Fibroblast of the conjunctiva (primary cell): ENCODE measurements at places on chromosomes 3 and 15.
A peak's percentile ranks its signal among the peaks of the same experiment; 100 is the strongest.

DNA sequence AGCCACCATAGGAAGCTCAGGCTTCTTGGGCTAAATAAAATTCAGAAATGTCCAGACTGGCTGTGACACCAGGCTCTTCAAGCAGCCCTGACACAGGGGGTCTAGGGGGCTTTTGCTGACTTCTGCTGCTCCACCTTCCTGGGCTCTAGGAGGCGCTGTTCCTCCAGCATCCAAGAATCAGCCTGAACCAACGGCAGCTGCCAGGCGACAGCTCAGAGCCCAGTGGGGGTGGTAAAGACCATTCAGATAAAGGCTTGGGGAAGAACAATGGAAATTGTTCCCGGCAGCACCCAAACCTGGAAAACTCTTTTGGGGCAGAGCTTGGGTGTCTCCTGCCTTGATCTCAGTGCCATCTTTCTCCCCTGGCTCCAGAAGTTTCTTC lies 21.6 kb upstream of the PSTPIP1 start:
- DNase-seq, result no peak

DNA sequence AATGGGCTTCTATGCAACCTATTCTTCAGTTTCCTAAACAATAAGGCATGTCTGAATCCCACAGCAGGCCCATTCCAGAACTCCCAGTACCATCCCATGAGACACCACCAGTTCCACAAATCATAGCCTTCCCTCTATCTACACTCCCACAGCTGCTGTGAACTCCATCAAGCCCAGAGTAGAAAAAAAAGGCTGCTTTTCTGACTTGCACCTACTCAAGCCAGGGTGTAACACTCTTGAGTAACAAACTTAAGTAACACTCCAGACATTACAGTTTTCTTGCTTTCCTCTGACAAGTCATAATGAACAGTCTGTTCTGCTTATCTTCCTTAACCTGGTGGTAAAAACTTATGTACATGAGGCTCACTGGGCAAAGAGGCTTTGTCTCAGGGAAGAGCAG lies 283.1 kb downstream of the NFKBIZ start:
- peak; percentile 2 for DNase-seq

DNA sequence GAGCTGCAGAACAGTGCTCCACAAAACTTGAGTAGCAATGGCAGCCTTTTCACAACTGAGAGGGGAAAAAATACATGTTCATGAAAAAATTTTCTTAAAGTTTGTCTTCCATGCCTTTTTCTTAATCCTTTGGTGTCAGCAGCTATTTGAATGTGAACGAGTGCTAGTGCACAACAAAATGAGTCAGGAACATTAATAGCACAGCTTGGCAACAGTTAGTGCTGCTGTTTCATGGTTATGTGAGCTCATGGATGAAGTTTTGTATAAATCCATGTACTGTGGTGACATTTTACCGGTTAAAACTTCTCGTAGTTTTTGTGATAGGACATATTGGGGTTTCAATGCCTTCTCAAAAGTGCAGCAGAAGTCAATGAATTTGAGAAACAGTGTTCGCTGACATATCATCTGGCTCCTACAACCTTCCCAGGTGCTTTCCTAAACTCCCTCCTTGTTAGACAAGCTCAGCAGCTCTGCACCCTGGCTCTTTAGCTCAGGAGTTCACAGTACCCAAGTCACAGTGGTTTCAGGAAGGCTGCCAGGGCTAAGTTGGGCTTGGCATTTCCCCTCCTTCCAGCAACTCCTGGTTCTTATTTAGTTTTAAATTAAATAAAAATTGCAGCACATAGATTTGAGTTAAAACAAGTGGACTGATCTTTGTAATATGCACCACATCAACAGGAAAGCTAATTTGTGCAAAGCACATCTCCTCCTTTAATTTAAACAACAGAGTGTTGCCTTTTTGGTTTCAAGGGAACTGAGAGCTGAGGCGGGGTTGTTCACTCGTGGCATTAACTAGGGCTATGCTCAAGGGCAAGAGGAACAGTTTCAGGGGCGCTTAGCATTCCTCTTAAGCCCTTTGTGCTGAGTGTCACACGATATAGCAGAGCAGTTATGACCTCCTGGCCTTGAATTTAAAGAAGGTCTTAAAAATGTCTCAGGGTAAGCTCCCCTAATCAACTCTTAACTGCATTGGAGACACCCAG lies 362.8 kb downstream of the CHST2 start:
- DNase-seq, result peak; percentile 2

GRCh38 chr3:24494618-24495325 lies at the start of gene THRB:
Gene THRB, minus strand, starts transcription at chr3:24494850.
- DNase-seq, result peak; percentile 39

GRCh38 chr15:80507638-80508316 lies 103.6 kb downstream of the ARNT2 start:
- DNase-seq, result peak; percentile 77

- DNase-seq, result no peak
Observed at GRCh38 chr15:74976159-74976558, 19.2 kb upstream of the SCAMP5 start.

DNA sequence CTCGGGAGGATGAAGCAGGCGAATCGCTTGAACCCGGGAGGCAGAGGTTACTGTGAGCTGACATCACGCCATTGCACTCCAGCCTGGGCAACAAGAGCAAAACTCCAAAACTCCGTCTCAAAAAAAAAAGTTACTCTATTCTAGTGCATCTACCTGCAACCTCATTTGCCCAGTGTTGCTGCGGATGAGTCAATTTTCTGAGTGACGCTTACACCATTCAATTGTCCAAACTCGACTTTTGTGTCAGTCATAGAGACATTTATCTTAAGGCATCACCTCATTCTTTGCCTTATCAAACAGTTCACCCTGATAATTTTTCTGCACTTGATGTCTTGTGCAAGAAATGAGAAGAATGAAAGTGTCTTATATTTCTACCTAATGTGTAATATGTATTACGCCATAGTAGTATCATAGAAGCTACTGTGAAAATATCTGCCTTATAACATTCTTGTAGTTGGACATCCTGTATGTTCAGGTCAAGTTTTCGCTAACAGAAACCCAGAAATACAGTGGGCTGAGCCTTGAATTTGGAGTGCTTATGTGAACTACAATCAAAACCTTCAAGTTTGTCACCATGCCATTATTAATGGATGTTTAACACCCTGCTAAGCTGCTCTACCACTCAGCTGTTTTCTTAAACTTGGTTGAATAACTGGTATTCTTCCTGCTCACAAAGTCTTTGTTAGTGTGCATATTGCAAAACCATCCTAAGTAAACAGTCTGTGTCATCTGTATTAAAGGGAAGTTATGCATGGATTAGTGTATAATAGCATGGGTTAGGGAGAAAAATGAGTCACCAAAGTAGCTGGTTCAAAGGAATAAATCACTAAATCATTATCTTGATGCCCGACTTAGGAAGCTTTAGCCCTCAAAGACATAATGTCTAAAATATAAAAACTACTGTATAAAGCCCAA lies 531.0 kb upstream of the NR2F2 start:
- DNase-seq, result peak; percentile 44

DNA sequence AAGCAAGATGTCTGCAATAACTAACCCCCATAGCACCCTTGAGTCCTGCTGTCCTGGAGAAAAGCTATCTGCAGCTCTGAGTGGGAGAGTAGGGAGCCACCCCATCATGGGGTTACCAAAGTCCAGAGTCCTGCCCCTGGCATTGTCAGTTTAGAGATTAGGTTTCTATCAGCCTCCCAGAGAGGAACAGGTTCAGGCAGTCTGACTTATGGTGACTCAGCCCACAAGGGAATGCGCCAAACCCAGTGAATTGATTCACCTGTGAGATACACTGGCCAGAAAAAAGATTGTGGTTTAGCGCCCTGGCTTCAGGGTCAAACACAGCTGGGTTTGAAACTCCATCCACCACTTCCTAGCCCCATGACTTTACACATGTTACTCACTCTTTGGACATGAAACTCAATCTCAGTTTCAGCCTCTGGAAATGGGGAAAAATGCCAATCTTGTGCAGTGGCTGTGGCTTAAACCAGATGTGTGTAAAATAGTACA lies 263.6 kb upstream of the HES1 start:
- DNase-seq, result peak; percentile 85

GRCh38 chr3:50542177-50543034 lies 25.1 kb downstream of the C3orf18 start:
- peak; percentile 32 for DNase-seq

DNA sequence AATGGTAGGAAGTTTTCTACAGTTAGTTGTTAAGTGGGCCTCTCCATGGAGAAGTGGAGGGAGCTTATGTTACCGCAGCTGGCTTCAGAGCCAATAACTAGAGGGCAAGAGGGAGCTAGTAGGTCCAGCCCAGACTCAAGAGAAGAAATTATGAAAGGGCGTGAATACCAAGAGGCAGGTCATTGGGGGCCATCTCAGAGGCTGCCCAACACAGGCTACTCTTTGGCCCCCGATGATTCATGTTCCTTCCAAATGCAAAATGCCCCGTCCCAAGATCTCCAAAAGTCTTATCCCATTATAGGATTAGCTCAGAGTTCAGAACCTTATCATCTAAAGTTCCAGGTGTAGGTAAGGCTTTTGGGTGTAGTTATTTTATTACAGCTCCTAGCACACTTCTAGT lies 94.5 kb downstream of the FNDC3B start:
- DNase-seq, result no peak

DNA sequence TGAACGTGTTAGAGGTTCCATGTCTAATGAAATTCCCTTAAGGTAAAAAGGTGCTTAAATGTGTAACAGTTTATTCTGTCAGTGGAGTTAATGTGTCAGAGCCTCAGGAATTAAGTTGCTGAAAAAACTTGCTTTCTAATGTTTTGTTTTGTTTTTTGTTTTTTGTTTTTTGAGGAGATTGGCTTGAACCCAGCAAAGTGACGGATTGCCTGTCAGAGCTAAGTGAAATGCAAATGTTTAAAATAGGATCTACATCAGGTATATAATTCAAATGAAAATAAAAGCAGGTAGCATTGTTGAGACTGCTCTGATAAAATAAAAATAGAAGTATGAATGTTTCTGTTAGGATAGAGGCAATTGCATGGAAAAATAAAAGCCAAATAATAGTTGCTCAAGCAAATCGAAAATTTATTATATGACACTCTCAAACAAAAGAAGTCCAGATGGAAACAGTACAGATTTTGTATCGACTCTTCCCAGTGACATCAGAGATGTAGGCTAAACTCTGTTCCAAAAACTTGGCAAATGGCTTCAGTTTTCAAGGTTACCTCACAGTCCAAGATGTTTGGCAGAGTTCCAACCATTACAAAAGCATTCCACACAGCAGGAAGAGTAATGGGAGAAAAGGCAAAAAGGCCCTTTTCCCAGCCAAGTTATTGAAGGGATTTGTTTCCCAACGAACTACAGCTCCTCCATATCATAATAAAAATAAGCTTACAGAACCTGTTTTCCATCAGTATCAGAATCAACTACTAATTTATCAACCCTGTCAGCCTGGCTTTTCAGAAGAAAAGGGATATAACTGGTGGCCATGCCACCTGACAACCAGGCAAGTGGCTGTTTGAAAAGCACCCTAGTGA lies 291.0 kb downstream of the TBL1XR1 start:
- DNase-seq, result peak; percentile 48

GRCh38 chr15:68431792-68432401 lies at the start of gene ITGA11:
Gene ITGA11, minus strand, starts transcription at chr15:68432163. Its CDS starts 97 bp downstream, at chr15:68432066.
- DNase-seq, result no peak

- DNase-seq, result no peak
Observed at GRCh38 chr3:105883798-105884377, 15.1 kb upstream of the CBLB start.

DNA sequence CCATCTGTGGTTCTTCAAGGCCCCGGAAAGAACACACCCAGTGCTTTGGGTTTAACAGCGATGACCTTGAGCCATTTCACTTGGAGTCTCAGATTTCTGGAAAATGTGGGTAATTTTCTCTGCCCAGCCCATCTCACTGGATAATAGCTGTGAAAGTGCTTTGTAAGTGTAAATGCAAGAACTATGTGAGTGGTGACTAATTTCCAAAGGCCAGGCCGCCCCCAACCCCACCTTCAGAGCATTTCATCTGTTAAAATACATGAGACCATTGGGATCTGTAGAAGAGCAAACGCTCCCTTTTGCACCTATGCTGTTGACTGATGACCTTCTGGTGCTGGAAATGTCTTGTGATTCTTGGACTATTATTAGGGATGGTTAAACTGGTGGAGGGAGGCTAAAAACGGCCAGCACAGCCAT lies 196.8 kb upstream of the LPP start:
- no peak for DNase-seq

DNA sequence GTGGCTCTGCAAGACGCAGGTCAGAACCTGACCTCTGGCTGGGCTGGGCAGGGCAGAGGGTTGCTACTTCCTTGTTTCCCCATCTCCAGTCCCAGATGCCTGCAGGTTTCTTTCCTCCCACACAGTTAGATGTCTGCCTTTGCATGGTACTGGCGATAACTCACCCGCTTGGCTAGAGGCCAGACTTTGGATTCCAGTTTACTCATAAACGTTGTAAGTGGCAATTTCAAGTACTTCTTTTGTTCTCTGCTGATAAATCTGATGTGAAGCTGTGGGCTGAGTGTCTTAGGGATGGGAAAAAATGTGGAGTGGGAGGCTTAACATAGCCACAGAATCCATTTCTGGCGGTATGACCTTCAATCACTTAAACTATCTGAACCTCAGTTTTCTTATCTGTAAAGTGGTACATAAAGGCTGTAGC lies 194.2 kb downstream of the EBLN2 start:
- peak; percentile 10 for DNase-seq

- DNase-seq, result no peak
Observed at GRCh38 chr3:63128380-63128779, 149.7 kb upstream of the SYNPR start.

- no peak for DNase-seq
Observed at GRCh38 chr15:51307811-51308210, 30.6 kb downstream of the CYP19A1 start.

DNA sequence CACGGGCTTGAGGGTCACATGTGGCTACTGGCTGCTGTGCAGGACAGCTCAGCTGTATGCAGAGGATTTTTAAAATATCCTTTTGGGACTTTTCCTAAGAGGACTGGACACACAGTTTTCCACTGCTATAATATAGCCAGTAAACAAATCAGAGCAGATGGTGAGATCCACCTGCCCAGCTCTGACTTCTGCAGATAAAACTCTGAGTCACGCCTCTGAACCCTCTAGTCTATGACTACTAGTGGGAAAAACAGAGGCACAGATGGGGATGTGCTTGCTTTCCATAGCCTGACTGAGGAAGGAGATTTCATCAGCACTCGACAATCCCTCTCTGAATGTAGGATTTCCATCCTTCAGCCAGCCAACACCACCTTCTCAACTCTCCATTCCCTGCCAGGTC lies 45.1 kb downstream of the COLQ start:
- no peak for DNase-seq

DNA sequence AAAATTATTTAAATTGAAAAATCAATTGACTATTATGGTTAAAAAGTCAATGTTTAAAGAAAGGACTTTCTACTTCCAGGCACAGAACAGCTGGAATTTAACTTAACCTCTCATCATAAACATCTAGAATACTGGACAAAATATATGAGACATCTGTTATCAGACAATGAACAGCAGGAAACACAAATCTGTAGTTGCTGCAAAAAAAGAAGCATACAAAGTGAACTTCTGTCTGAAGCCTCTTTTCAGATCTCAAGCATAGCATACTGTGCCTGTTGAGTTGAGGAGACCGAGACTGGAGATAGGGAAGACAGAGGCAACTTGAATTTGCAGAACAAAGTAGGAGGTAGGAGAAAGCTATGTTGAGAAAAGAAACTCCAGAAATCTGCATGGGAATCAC lies 140.0 kb upstream of the CBLB start:
- no peak for DNase-seq

- DNase-seq, result no peak
Observed at GRCh38 chr3:29590012-29590411, 309.1 kb downstream of the RBMS3 start.
